H7 (cell line): ENCODE measurements at places on chromosomes 5 and 9. TPM values are rescaled to one million over a fixed set of nuclear protein-coding genes. Genes with fewer than 3 reads are reported as not detected.

Gene CEL
- 0.87 and 1.7 TPM in 2 replicates for total RNA-seq

DNA sequence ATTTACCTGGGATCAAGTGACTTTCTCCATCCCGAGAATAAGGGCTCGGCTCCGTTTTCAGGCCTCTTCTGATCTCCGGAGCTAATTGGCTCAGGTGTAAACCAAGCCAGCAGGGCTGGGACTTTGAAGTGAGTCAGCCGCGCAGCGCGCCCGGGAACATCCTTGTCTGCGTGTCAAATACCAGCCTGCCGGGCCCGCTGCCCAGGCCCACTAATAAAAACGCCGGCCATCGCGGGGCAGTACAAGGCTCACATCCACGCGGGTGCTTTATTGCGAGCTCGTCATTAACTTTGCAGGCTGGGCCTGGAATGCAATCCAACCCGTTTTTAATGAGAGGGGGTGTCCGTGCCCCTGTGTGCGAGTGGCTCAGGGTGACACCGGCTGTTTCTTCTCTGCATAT is 416.8 kb downstream of the IRX2 start:
- peak; percentile 64 for DNase-seq

GRCh38 chr9:86353655-86354010 is 577 bp downstream of the TUT7 start:
- no peak for DNase-seq

Gene TMED9
- 52.3 and 59.4 TPM in 2 replicates for total RNA-seq

GRCh38 chr5:158070859-158071258 is 211.9 kb upstream of the CLINT1 start:
- DNase-seq: no peak

Gene SPATA31A3
- total RNA-seq: 0.22 TPM in 1 of 2 replicates, not detected in the other

DNA sequence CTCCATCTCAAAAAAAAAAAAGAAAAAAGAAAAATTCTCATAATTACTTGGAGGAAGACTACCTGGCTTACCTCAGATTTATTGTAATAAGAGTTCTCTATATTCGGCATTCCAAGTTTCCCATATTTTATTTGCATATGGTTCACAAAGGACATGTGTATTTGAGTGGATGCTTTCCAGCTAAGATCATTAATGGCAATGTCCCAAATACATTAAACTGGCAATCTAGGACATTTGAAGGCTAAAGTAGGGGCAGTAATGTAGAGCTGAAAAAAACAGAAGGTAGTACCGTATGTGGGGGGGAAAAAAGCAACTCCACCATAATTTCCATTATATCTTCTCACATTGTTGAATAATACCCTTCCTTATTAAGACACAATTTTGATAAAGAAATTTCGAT is 4.9 kb downstream of the TUT7 start:
- DNase-seq: no peak

DNA sequence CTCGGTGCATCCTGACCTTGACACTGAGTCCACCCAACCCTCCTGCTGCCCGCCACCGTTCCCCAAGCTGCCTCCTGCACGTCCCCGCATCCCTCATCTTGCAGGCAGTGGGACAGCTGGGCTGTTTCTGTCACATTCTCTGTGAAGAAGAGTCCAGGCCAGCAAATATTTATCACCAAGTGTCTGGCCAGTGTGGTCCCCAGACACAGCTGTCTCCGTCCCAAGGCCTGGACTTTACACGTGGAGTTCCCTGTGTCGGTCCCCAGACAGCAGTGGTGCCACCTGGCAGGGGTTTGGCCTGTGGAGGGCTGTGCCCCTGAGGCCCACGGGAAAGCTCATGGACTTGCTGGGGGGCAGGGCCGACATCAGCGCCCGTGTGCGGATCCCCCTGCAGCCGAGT is 9.2 kb upstream of the SLC12A7 start:
- DNase-seq: no peak
